ENCODE measurements at places on chromosomes 2 and 18.

DNA sequence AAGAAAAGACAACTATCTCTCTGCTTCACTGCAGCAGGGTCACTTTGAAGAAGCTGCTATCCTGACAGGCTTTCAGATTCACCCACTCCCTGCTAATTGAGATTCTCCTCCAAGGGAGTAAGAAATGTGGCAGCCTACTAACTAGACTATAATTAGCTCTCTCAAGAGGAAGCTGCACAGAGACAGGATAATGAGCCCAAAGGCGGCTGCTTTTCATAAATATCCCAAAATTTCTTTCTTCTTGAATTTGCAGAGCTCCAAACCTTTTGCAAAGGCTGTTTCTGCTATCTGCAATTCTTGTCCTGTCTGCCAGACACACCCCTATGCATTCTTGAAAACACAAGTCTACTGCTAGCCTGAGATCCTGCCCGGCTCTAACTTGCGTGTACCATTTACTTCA, 54.0 kb upstream of the RNU4ATAC start:
- DNase-seq, result no peak

GRCh38 chr2:156031121-156031520, 301.4 kb downstream of the NR4A2 start:
- no peak for DNase-seq

DNA sequence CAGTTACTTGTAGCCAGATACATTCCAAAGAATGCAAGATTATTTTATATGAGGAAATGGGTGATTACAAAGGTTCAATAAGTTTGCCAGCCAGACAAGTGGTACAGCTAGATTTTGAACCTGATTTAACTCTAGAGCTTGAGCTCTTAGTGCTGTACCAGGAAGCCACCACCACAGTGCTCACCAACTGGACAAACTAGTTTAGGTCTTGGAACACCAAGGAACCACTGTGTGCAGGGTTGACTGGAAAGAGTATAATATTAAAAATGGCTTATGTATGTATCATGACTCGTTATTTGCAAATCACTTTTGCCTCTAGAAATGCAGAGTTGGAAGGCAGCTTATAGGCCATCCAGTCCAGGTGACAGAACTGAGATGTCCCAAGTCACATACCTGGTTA, 177.2 kb downstream of the TXNL1 start:
- DNase-seq, result no peak

DNA sequence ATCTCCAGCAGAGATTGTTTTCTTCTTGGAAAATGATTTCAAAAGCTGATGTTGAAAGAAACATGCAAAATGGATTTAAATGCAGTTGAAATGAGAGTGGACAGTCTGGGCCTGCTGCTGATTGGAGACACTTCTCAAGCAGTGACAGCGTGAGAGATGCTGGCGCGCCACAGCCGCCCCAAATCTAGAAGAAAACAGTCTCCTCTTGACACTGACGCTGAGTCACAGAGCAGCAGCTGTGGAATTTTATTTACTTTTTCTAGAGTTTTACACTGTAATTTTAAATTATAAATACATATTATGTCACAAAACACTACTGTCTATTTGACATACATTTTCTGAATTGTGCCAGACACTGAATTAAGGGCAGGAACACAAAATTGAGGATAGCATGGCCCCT, 121.8 kb upstream of the TMEM200C start:
- DNase-seq, result no peak

- peak; percentile 93 for DNase-seq
These were observed 11.4 kb downstream of the MALL start for GRCh38 chr2:110104025-110104771.

GRCh38 chr18:36101943-36102342, 27.2 kb downstream of the SLC39A6 start:
- DNase-seq, result no peak

DNA sequence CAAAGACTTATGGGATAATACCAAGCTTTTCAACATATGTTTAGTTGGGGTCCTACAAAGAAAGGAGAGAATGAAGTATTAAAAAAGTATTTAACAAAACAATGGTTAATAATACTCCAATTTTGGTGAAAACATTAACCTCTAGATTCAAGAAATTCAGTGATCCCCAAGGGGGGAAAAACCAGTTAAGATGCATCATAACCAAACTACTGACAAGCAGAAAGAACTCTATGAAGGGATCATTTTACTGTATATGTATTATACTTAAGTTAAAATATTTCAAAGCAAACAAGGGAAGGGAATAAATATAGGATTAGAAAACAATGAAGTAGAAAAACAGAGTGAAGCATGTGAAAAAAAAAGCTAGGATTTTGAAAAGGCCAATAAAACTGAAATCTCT, 8.7 kb downstream of the CNRIP1 start:
- no peak for DNase-seq

DNA sequence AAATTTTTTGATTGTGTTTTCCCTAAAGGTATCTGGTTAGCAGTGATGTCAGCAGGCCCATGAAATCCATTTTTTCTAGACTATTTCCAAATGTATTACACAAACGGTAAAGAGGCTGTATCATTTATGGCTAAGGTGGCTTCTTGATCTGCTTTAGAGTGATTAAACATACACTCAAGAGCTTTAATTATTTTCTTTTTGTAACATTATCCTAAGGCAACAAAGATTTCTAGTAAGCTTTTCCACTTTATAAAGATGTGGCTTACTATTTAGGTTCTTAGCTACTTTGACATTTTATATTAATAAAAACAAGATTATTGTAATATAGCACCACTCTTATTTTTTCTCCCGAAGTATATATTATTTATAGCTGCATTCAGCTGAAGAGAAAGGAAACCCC, 16.5 kb downstream of the MFF start:
- DNase-seq, result no peak

DNA sequence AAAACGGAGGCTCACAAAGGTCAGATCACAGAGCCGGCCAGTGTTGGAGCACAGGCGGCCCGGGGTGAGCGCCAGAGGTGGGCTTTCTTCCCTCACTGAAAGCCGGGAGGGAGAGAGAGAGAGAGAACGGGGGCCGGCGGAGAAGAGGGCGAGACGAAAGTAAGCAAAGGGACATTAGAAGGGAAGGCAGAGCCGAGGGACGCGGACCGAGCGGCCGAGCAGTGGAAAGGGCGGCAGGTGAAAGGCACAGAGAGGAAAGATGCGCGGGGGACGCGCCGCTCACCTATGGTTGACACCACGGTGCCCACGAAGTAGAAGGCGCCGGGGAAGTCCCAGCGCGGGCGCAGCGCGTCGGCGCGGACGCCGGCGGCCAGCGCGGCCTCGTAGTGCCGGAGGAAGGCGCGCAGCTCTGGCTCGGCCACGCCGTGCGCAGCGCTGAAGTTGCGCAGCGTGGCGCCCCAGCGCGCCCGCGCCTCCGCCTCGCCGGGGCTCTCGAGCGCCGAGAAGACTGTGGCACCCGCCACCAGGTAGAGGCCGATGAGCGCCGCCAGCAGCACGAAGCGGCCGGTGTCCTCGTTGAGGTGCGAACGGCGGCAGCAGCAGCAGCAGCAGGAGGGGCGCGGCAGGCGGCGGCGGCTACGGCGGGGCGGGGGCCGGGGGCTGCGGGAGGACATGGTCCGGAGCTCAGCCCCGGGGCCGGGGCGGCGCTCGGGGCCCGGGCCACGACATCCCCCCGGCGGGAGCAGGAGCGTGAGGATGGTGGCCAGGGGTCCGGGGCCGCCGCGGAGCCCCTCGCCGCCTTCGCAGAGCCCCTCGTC, 166.9 kb downstream of the MSH2 start:
- peak; percentile 38 for DNase-seq

GRCh38 chr2:158179660-158180059, 78.0 kb downstream of the UPP2 start:
- peak; percentile 11 for DNase-seq

GRCh38 chr2:172680436-172681068, 55.1 kb upstream of the RAPGEF4 start:
- peak; percentile 30 for DNase-seq

DNA sequence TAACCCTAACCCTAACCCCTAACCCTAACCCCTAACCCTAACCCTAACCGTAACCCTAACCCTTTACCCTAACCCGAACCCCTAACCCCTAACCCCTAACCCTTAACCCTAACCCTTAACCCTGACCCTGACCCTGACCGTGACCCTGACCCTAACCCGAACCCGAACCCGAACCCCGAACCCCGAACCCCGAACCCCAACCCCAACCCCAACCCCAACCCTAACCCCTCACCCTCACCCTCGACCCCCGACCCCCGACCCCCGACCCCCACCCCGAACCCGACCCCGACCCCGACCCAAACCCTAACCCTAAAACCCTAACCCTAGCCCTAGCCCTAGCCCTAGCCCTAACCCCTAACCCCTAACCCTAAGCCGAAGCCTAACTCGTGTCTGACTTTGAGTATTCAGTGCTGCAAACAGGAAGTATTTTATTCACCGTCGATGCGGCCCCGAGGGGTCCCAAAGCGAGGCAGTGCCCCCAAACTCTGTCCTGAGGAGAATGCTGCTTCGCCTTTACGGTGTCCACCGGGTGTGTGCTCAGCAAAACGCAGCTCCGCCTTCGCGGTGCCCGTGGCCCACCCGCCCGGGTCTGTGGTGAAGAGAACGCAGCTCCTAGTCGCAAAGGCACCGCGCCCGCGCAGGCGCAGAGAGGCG, 36.0 kb downstream of the FAM110C start:
- DNase-seq, result no peak

DNA sequence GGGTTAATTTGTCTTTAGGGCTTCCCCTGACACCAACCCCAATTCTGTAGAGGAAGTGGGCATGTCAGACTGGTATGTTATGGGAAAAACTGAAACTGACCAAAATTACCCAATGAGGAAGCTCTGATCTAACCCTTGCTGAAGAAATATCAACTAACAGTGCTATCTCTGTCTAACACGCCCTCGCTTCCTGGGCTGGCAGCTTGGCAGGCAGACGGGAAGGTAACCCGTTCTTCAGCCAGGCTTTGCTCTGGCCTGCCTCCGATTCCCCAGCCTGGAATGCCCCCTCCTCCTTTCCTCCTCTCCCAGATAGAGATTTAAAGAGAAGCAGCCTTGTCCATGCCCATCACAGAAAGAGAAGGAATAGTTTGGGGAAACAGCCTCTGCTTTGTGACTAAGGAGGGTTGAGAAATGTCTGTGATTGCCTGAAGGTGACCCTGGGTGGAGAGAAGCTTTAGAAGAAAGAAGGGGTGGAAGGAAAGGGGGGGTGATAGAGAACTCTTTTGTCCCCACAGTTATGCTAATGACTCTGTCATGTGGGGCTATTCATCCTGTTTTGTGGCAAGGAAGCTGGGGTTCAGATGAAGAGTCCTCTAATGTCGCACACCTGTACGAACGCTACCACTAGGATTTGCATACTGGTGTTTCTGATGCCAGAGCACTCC, 15.4 kb downstream of the HK2 start:
- DNase-seq, result no peak

GRCh38 chr2:88873620-88874019, 182.1 kb downstream of the RPIA start:
- no peak for DNase-seq

DNA sequence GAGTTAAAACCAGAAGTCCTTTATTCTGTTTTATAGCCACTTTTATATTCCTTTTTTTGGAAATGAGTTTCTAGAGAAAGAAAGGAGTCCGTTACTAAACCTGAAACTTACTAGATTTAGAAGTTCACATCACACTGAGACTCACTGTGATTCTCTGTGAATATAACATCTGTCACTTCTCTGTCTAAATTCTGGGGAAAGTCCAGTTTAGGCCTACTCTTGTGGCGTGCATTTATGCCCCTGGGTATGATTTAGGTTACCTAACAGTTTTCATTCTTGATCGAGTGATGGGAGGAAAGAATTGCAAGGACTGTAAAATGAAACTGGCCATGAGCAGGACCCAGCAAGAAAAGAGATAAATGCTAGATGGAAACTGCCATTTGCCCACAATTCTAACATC, 449.6 kb downstream of the SPAG16 start:
- no peak for DNase-seq

GRCh38 chr2:143564419-143564818, 435.2 kb downstream of the ARHGAP15 start:
- no peak for DNase-seq

DNA sequence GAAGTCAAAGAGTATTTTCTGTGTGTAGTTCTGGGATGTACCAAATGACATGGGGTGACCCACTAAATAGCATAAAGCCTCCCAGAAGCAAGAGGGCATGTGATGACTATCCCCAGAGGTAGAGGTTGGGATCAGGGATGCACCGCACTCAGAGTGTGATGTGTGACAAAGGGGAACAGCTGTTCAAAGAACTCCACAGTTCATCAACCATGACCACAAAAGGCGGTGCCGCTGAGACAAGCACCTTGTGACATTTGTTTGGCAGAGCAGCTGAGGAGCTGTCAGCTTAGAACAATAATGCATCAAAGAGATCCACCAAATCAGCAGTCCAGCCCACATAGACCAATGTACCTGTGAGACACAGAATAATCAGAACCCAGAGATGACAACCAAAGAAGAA, 81.3 kb downstream of the VWC2L start:
- DNase-seq, result peak; percentile 98

DNA sequence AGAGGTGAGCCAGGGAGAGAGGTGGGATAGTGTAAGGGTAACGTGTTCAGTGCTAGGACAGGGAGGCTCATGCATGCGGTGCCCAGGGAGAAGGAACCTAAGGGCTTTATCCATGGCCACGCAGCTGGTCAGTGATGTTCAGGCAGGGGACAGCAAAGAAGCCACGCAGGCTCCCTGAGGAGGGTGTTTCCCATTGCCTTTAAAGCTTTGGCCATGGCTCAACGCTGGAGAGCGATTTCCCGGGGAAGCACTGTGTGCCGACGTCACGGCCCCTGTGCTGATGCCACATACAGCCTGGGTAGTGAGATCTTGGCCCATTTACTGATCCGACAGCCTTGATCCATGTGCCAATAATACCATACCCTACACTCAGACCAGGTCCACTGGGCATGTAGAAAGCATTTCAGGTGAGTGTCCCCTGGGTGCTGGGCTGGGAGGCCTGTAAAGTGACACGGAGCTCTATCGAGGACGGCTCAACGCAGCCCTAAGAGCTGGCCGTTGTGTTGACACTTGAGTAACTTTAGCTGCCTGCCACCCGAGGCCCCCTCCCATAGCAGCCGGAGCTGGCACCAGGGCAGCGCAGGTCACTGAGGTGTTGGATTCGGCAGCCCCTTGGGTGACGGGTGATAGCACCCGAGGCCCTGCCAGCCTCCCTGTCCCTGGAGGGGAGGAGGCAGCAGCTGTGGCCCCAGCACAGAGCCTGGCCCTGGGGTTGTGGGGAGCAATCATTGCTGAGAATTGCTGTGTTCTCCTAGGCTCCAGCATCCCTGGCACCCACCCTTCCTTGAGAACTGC, 41.4 kb downstream of the PDIA6 start:
- DNase-seq, result no peak

- peak; percentile 15 for DNase-seq
These were observed 241.3 kb downstream of the PAX3 start for GRCh38 chr2:222057347-222058073.

DNA sequence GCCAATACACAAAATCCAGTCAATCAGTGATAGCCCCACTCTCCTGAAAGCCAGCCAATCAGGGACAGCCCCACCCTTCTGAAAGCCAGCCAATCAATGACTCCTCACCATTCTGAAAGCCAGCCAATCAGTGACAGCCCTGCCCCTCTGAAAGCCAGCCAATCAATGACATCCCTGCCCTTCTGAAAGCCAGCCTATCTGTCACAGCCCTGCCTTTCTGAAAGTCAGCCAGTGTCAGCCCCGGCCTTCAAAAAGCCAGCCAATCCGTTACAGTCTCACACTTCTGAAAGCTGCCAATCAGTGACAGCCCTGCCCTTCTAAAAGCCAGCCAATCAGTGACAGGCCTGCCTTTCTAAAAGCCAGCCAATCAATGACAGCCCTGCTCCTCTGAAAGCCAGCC, 95.9 kb upstream of the HDAC4 start:
- DNase-seq, result no peak

- DNase-seq, result no peak
These were observed 87.2 kb upstream of the GYPC start for GRCh38 chr2:126568734-126569133.

Data from NCI-H345 (cell line).